ENCODE measurements at places on chromosomes 5 and 9.
A peak's percentile ranks its signal among the peaks of the same experiment; 100 is the strongest.

DNA sequence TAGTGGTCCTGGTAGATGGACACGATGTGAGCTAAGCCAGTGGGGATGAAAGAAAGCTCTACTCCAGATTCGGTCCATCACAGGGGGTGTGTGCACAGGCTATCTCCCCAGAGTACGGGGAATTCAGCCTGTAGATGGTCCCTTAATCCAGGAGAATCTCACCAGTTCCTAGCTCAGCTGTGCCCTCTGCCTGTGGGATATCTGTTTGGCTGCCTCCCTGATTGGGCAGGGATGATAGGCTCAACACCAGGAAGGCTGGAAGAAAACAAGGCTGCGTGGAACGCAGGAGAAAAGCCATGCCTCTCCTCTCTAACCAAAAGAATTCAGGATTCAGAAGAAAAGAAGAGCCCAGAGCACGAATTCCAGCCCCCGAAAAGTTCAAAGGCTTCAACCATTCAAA lies 40.9 kb downstream of the VLDLR start:
- DNase-seq: no peak

DNA sequence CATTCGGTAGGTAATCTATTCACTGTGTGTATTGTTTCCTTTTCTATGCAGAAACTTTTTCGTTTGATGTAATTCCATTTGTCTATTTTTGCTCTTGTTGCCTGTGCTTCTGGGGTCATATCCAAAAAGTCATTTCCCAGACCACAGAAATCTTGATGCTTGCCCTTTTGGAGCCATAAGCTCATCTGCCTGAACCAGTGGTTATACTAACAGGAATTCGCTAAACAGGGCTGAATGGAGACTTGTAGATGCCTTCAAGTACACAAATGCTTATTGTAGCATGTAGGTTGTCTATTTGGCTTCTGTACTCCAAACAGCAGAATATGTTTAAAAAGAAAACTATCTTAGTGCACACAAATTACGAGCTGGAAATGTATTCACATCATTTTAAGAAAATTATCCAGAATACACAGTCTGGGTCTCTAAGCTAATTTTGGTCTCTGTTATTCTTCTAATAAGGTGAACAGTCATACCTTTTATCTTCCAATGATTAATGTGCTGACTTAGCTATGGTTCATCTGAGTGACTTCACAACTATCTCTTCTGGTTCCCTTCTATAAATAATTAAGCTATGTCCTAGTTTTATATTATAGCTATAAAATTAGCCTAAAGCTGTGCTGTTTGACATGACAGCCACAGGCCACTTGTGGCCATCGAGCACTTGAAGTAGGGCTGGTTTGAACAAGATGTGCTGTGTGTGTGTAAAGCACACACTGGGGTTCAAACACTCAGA lies 87.6 kb downstream of the DAPK1 start:
- DNase-seq: no peak

DNA sequence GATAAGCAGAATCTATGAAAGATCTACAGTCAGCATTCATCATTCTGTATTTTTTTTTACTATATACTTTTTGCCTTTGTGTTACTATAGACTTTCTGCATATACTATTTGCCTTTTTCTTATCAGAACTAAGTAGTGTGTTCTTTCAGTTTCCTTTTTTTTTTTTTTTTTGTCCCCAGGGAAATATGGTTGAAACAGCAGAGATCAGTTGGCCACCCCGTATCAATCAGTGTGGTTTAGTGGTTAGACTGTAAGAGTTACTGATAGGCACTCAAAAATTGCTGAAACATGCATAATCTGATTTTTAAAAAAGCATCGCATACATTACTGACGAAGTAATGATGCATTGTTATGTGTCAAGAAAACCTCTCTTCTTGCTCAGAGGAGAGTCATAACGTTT lies 990.8 kb upstream of the EDIL3 start:
- DNase-seq: no peak

GRCh38 chr5:33041586-33041985 lies 330.5 kb downstream of the NPR3 start:
- DNase-seq: no peak

DNA sequence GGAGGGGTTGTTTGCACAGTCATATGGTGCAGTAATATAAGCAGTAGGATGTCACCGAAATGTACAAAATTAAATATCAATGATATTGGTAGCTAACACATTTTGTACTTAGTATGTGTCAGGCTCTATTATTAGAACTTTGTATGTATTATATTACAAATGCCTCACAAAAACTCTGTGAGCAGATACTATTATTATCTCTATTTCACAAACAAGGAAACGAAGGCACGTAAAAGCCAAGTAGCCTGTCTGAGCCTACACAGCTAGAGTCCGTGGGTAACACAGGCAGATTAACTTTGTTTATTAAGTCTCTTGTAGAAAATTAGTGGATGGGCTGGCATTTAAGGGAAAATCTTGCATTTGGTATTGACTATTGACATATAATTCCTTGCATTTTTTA lies 284.3 kb upstream of the DAB2 start:
- DNase-seq: no peak

GRCh38 chr9:8074713-8075286 lies 275.2 kb upstream of the DMAC1 start:
- DNase-seq: no peak

GRCh38 chr5:92518318-92518904 lies 1062.6 kb downstream of the NR2F1-AS1 start:
- no peak for DNase-seq

GRCh38 chr5:100553209-100553608 lies 18.0 kb downstream of the FAM174A start:
- no peak for DNase-seq

GRCh38 chr5:132408965-132409364 lies 39.5 kb downstream of the SLC22A5 start:
- no peak for DNase-seq

- no peak for DNase-seq
Observed at GRCh38 chr9:31255211-31255610, 1129.2 kb upstream of the ACO1 start.

DNA sequence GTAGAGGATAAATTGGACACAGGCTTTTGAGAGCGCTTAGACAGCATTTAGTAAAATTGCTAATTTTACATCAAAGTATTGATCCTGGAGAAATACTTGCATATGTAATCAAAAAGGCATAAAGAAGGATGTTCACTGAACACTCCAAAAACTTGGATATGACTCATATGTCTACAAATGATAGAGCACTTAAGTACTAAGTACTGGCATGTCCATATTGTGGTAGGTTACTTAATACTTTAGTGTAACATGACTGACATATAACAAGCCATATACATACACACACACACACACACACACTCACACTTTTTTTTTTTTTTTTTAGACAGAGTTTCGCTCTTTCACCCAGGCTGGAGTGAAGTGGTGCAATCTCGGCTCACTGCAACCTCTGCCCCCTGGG lies 361.9 kb downstream of the ARHGEF28 start:
- no peak for DNase-seq

GRCh38 chr9:7241694-7242093 lies 483.9 kb downstream of the KDM4C start:
- no peak for DNase-seq

DNA sequence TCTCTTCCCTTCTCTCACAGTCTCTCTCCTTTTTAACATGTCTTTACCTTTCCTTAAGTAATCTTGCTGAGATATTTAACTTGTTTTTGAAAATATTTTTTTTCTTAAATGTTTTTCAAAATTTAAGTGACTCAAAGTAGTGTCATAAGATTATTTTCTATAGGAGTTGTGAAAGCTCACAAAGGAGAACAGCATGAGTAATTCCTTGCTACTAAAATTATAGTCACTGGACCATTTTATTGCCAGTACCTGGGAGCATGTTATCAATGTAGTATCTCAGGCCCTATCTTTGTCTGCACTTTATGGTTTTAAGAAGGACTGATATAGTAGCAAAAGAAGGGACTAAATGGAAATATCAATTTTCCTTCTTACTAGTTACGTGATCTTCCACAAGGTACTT lies 181.9 kb downstream of the TMEM232 start:
- no peak for DNase-seq

- no peak for DNase-seq
Observed at GRCh38 chr9:121738411-121738810, 87.0 kb downstream of the DAB2IP start.

GRCh38 chr9:111300140-111300735 lies 29.8 kb downstream of the OR2K2 start:
- no peak for DNase-seq

DNA sequence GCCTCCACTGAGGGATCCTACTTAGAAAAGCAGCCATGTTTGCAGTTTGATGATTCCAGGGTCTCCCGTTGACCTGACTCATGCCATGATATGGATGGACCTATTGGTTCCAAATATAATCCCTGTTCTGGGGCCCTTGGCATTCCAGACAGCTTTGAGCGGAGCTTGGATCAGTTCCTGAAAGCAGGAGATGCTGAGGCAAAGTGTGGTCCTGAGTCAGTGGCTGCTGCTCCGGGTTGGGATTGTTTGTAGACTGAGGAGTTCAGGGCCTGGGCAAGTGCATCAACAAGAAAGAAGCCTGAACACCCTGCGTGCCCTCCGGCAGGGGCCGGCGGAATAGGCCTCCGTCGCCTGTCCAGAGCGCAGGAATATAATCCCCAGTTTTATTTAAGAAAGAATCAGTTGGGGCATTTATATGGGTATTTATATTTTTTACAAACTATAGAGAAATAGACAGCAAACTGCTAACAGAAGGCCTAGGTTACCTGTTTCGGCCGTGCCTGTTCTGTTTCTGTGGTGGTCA lies 50.6 kb downstream of the LRSAM1 start:
- no peak for DNase-seq

- no peak for DNase-seq
Observed at GRCh38 chr5:112762113-112762810, 24.6 kb downstream of the APC start.

GRCh38 chr5:176743136-176743861 lies 67.1 kb upstream of the UNC5A start:
- no peak for DNase-seq

- DNase-seq: peak; percentile 22
Observed at GRCh38 chr5:141149812-141150211, at the start of gene PCDHB6. Gene PCDHB6 (plus strand): TSS chr5:141150057. CDS start chr5:141150258, 201 bp downstream.

GRCh38 chr9:134698587-134699342 lies 57.2 kb downstream of the COL5A1 start:
- DNase-seq: no peak

GRCh38 chr9:88390371-88390990 lies 2.2 kb downstream of the SPIN1 start:
- no peak for DNase-seq

DNA sequence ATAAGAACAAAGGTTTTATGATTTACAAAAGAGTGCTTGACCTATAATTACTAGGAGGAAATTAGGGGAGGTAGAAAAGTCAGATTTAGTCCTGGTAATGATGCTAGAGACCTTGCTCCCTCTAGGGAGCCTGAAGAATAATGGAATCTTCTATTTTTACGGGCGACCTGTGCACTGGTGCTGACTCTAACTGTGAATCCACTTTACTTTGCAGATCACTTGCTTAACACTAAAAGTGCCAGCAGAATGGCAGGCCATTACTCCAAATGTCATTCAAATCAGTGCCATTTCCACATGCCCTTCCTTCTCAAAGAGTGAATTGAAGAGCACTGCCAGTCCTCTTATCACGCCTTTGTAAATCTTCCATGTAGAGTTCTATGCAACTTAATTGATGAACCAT lies 359.4 kb upstream of the ARRDC3 start:
- no peak for DNase-seq

DNA sequence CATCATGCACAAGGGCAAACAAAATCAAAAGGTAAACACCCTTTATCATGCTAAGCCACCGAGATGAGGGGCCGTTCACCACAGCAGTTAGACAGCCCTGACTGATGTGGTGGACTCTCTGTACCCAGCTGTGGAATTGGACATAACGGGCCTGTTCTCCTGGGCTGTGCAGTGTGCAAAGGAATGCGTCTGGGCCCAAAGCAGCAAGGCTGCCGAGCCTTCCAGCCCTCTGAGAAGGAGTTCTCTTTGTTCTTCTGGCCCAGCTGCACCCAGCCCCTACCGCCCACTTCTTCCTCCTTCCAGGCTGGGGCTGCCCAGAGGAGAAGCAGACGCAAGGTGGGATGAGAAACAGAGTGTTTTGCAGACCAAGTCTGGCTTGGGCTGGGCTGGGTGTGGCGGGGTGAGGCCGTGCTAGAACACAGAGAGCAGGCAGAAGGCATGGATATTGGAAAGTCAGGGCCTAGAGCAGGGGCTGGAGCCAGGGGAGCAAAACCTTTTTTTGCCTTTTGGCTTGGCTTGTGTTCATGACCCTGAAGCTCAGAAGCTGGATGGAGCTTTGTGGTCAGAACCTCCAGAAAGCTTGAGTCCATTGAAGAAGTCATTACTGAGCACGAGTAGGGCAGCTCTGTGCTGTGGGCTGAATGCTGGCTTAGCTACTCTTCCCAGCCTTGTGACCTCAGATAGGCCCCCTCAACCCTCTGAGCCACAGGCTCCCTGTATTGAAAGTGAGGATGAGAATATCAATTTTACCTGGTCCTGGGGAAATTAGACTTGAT lies 49.8 kb upstream of the SH3PXD2B start:
- DNase-seq: no peak

DNA sequence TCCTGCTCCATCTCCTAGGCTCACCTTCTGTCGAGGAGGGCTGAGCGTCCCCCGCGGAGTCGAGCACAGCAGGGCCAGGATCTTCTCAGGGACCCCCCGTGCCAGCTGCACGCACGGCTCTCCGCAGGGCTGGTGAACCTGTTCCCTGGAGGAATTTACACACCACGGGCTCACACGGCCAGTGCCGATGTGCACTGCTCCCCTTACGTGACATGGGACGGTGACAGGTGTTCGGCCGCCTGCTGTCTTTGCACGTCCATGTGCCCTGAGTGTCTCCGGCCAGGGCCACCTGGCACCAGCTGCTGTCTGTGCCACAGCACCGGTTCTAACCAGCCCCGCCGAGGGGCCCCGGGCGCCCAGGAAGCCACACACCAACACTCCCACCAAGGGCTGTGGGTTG lies 8.7 kb upstream of the AGPAT2 start:
- DNase-seq: no peak

GRCh38 chr5:83726912-83727311 lies 6.3 kb upstream of the HAPLN1 start:
- DNase-seq: no peak

GRCh38 chr5:99973779-99974178 lies 561.4 kb upstream of the FAM174A start:
- no peak for DNase-seq

- DNase-seq: peak; percentile 29
Observed at GRCh38 chr9:109411798-109412352, 86.2 kb downstream of the PTPN3 start.

DNA sequence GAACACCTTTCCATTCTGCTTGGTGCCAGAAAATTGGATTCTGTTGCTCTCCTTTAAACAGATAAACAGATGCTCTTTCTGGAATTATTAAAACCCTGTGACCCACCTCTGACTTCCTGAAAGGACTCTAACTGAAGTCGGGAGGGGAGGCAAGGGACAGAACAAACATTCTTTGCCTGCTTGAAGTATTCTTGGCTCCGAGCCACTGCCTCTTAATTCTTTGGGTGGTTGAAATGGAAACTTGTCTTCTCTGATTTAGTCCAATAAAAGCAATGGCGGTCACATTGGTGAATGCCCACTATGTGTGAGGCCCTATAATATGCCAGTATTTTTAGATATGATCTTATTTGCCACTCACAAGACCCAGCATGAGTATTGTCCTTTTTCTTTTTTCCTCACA lies 236.8 kb downstream of the SLIT3 start:
- DNase-seq: peak; percentile 79
